ENCODE measurements at places on chromosomes 16 and 17.

DNA sequence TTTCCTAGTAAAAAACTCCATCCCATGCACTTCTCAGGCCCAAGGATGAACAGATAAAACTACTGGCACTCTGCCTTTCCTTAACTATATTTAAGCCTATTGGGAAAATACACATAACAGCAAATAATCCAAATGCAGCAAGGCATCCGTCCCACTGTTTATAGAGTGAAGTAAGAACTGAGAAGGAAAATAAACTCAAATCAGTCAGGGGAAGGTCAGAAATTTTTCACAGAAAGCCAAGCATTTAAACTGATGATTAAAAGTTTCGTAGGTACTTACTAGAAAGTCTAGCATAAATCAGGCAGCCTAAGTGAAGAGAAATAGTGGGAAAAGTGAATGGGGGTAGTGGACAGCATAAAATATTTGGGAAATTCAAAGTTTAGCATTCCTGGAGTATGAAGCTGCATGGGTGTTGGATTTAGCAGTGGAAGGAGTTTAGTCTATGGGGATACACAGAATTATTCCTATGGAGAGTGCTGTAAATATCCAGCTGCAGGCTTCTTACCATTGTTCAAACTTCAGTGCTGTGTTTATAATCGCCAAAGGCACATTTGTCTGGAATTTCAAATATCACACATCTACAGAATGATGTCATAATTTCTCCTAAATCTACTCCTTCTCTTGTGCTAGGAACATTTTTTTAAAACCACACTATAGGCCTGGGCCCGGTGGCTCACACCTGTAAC lies 1131.0 kb upstream of the GOT2 start:
- no peak for DNase-seq

DNA sequence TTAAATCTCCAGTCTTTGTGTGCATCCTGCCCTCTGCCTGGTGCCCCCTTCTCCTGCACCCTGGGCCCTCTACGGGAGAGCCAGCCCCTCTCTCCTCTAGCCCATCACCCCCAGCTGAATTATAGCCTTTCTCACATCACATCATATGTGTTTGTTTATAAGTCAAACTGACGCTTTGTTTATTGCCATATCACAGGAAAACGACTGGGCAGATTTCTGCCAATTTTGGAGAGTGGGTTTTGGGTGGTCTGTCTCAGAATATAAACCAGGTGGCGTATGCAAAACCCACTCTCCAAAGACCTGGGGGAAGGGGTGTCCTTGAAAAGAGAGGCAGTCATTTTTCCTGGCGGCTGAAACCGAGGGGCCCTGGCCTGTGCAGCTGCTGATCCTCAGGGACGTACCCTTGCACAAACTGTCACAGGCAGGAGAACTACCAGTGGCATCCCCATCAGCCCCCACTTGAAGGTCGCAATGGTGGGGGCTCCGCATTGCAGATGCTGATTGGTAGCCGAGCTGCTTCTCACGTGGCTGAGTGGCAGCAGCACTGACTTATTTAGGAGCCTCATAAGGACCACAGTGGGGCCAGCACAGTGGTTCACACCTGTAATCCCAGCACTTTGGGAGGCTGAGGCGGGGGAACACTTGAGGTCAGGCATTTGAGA lies 34.8 kb upstream of the CDC42EP4 start:
- DNase-seq, result no peak

DNA sequence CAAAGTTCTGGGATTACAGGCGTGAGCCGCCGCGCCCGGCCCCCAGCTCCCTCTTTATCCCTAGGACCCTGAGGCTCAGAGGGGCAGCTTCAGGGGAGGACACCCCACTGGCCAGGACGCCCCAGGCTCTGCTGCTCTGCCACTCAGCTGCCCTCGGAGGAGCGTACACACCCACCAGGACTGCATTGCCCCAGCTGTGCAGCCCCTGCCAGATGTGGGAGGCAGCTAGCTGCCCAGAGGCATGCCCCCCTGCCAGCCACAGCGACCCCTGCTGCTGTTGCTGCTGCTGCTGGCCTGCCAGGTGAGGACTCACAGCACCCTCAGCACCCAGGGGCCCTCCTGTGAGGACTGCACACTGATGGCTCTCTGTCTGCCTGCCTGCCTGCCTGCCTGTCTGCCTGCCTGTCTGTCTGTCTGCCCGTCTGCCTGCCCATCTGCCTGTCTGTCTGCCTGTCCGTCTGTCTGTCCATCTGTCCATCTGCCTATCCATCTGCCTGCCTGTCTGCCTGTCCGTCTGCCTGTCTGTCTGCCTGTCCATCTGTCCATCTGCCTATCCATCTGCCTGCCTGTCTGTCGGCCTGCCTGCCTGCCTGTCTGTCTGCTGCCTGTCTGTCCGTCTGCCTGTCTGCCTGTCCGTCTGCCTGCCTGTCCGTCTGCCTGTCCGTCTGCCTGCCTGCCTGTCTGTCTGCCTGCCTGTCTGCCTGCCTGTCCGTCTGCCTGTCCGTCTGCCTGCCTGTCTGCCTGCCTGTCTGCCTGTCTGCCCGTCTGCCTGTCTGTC lies 5.0 kb downstream of the GCGR start:
- DNase-seq, result no peak

- no peak for DNase-seq
Measured at GRCh38 chr17:10136258-10136981, 62.0 kb downstream of the GAS7 start.

- DNase-seq, result peak; percentile 75
Measured at GRCh38 chr17:8300627-8301242, 5.5 kb upstream of the SLC25A35 start.

GRCh38 chr17:79112471-79112870 lies 37.8 kb downstream of the ENGASE start:
- no peak for DNase-seq

DNA sequence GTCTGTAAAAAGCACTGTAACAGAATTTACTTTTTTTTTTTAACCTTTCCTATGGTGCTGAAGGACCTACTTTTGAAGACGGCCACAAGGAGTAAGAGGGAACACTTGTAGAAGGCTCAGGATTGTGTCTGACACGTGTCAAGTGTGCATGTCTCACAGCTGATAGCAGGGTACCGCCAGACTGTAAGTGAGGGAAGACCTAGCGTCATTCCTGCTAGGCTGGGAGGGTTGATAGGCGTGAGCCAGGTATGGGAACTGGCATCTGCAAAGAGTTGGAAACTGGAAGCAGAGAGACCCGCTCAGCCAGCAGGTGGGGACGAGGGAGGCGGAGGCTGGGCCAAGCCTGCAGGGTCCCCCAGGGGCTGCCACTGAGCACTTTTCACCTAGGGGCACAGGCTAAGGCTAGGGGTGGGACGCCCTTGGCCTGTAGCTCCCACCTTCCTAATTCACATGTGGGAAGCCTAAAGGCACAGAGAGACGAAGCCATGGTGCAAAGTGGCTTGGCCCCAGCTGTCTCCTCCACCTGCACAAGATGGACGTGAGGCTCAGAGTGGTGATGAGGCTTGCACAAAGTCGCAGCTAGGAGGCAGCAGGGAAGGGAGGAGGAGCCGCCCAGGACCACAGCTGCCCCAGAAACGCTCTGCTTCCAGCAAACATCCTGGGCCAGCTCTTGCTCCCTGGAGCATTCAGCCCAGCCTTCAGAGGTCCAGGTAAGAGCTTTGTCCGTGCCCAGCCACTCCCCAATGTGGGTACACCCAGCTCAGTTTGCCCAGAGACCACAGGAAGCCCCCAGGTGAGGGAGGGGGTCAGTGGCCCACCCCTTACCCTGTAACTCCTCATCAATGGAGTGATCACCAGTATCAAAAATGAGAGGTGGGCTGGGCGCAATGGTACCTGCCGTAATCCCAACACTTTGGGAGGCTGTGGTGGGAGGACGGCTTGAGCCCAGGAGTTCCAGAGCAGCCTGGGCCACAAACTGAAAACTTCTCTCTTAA lies 18.9 kb downstream of the VASN start:
- no peak for DNase-seq

DNA sequence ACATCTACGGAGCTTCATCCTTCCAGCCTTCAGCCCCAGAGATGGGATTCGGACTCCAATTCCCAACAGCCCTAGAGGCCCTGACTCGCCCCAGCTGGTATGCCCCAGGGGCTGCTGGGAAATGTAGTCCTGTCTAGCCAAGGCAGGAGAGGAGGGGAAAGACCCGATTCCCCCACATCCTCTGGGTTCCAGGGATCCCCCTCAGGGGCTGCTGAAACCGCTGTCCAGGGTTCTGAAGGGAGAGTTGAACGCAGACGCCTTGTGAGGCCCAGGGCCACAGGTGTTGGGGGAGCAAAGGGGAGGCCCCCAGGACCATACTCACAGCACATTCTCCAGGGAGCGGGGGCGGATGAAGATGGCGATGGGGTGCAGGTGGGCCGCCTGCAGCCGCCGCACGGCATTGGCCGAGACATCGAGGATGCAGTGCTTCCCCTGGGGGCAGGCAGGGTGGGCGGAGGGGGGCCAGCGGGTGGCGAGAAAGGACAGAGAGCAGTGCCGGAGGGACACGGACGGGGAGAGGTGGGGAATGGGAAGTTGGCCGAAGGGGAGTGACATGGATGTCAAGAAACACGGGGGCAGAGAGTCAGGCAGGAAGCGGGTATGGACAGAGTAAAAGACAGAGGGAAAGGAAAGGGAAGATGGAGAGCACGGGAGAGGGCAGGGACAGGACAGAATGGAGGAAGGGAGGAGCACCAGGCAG lies 12.6 kb upstream of the ASGR1 start:
- peak; percentile 58 for DNase-seq

DNA sequence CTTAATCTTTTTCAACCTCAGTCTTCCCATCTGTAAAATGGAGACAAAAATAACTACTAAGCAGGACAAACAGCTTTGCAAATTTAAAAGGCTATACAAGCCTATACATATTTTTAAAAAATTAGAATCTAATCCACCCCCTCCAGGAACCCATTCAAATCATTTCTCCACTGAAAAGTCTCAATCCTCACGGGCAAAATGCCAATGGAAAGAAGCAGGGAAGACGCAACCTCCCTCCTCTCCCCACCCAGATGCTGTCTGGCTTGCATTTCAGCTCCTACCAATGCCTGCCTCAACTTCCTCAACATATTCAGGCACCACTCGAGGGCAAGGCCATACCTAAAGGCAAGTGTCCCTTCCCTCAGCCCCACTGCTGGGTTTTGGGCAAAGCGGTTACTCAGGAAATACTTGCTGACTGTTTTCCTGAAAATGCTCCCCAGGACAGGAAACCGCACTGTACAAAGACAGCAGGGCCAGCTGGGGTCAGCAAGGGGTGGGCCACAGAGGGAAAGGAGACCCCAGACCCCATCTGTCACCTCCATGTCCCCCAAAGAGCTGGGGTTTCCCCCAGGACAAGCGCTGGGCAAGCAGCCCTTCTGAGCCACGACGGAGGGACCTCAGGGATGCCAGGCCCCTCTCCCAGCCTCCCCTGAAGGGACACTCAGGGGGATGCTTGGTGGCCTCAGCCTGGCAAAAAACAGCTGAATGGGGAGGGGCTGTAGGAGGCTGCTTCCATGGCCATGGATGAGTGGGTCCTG lies 47.7 kb upstream of the DOC2B start:
- no peak for DNase-seq

- DNase-seq, result peak; percentile 86
Measured at GRCh38 chr17:13638855-13639458, 37.2 kb upstream of the HS3ST3A1 start.

DNA sequence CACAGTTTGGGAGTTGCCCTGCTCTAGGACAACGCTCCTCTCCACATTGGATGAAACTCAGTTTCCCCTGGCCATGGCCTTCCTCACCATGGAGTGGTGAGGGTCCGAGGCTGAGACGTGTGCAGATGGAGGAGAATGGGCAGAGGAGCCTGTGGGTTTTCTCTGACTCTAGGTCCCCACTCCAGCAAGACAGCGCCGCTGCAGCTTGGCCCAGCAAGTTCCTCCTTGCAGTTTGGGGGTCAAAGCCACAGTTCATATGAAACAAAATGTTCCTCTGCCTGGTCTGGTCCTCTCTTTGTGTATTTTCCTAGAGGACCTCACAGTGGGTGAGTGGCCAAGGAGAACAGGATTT lies 2.3 kb downstream of the C16orf54 start:
- no peak for DNase-seq

DNA sequence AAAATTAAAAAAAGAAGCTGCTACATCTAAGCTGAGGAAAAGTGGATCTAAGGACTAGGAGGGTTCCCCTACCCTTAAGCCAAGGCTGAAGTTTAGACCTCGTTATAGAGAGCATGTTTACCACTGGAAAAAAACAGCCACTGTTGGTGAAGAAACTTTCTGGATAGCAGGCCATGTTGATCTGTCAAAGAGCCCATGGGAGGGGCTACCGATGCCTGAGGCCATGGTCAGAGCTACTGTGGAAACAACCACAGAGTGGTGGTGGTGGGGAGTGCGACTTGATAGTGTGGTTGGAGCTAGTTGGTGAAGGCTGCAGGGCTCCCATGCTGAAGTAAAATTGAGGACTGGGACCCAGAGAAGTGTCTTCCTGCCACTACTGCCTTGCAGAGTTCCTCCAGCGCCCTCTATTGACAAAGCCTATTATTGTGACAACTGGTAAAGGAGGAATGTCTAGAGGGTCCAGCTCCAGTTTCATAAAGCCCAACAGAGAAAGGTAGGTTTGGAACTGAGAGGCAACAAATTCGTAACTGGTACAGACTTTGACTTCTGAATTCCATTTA lies 12.7 kb upstream of the FAM20A start:
- peak; percentile 91 for DNase-seq

GRCh38 chr17:64339516-64340490 lies 50.9 kb downstream of the PECAM1 start:
- DNase-seq, result no peak

DNA sequence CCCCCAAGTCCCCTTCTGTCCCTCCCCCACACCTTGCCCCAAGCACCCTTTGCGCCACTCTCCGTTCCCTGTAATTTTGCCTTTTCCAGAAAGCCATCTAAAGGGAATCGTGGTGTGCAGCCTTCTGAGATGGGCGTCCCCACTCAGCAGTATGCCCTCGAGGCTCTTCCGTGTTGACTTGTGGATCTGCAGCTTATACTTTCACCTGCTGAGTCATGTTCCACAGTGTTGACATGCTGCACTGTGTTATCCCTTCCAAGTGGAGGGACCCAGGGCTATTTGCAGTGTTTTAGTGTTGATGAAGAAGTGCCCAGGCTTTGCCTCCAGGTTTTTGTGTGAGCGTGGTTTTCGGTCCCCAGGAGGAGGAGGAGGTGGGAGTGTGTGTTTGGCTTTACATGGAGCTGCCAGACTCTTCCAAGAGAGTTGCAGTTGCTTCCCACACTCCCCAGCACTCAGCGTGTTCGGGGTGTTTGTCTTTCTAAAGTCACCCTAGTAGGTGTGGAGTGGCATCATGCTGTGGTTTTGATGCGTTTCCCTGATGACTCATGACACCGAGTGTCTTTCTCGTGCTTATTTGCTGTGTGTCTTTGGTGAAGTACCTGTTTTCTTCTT lies 32.1 kb upstream of the JPT2 start:
- DNase-seq, result peak; percentile 79

- DNase-seq, result no peak
Measured at GRCh38 chr16:87601401-87601981, 817 bp upstream of the JPH3 start.
